ENCODE measurements at places on chromosomes 7 and 10.

GRCh38 chr10:94487575-94487974 is 58.0 kb upstream of the HELLS start:
- no peak for DNase-seq

DNA sequence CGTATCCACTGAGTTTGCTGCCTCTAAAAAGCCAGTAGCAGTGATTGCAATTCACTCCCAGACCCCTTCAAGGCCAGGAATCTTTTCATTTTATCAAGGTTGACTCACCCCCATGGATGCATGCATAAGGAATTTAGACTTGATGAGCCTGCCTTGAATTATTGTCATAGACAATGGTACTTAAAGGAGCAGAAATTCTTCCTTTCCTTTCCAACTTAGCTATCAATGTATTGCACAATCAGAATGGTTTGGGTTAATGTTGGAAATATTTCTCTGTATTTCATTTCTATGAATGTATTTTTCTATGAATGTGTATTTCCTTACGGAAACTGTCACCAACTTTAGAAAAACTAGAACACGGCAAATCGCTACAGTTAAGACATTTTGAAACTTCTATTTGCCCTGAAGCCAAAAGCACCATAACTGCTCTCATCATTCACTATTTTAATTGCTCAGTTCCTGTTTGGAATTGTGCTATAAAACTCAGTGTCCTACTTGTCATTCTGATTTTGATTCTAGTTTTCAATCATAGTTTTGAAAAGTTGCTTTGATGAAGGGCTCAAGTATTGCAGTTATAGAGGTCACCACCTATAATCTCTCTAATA is 355.7 kb upstream of the AKR1E2 start:
- no peak for DNase-seq

DNA sequence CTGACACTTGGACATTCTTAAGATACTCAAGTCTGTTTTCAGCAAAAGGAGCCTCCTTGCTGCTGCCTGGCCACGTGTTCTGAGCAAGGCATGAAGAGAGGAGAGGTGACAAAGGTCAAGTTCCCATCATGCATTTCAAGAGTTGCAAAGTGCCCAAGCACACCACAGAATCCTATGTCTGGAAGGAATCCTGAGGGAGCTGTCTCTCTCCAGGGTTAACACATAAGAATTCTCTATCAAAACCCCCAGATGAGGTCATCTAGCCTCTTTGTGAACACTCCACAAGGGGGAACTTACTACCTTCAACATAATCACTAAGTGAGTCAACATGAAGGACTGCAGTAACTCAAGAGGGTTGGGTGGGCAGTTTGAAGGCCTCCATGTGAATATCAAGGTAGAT is 155.5 kb downstream of the RNF216 start:
- no peak for DNase-seq

- no peak for DNase-seq
Measured at GRCh38 chr7:141695803-141696289, 6.1 kb downstream of the DENND11 start.

GRCh38 chr7:6505685-6506559 is 45.3 kb downstream of the GRID2IP start:
- no peak for DNase-seq

- no peak for DNase-seq
Measured at GRCh38 chr7:105316578-105317344, 72.0 kb downstream of the SRPK2 start.

- no peak for DNase-seq
Measured at GRCh38 chr10:24974976-24975375, 22.6 kb upstream of the PRTFDC1 start.

DNA sequence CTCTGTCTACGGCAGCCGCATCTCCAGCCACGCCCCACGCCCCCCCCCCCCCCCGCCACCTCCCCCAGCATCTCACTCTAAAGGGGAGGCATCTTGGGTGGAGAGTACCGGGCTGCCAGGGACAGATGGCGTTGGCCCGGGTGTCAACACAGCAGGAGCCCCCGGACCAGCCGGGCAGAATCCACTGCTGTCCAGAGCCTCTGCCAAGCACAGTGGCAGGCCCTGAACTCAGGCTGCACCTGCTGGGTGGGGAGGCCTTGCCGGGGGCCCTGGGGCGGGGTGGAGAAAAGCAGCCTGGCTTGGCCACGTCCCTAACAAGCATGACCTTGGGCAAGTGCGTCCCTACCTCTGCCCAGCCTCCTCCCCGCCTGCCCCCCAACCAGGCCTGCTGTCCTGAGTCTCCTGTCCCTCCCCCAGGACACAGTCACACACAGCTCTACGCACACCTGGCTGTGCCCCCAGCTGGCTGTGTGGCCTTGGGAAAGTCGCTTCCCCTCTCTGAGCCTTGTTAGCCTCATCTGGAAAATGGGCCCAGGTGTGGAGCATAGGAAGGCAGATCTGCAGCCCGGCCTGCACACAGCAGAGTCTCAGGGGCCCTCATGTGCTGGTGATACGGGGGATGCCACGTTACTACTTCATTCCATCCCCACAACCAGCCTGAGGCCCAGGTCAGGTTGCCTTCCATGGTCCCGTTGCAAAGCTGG is 45.2 kb downstream of the MICALL2 start:
- no peak for DNase-seq

- no peak for DNase-seq
Measured at GRCh38 chr7:2063563-2064260, 169.0 kb downstream of the MAD1L1 start.

GRCh38 chr10:125001313-125002046 is 59.6 kb downstream of the ZRANB1 start:
- no peak for DNase-seq

GRCh38 chr7:85081392-85081791 is 105.5 kb downstream of the SEMA3D start:
- DNase-seq: no peak

DNA sequence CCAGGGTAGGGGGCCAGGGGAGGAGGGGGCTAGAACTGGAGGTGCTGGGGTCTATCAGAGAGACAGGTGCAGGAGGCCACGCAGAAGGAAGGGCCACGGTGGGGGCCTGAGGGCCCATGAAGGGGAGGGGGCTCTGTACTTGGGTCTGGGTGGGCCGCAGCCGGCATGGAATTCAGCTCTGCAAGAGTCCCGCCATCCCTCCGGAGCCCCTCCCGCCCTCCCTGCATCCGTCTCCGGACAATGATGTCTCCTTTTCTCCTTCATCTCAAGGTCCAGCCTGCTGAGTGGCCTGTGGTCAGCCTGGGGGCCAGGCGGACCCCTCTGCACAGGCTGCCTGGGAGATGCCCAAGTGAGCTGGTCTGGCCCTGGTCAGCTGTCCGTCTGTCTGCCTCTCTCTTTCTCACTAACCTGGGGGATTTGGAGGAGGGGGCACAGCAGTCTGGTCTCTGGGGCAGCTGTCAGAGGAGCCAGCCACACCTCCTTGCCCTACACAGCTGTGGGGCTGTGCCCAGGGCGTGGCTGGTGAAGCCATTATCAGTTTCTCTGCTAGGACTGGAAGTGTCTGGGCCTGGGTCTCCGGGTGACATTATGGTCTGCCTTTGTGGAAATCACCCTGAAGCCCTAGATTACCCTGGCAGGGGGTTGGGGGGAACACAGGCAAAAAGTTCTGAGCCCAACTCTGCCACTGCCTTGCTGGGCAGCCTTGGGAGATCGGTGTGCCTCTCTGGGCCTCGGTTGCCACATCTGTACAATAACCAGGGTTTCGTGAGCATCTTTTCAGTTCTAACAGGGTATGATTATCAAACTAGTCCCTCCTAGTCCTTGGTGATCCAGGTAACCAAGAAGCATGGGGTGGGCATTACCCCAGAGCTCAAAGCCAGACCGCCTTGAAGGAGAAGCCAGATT is 19.0 kb upstream of the HSPB1 start:
- no peak for DNase-seq

GRCh38 chr7:29885626-29886025 is 79.3 kb downstream of the WIPF3 start:
- no peak for DNase-seq

- no peak for DNase-seq
Measured at GRCh38 chr7:127765150-127765549, 113.2 kb downstream of the SND1 start.

- DNase-seq: no peak
Measured at GRCh38 chr10:61760943-61761824, 98.5 kb downstream of the CABCOCO1 start.

- no peak for DNase-seq
Measured at GRCh38 chr10:117226813-117227451, 14.0 kb upstream of the SLC18A2 start.

- no peak for DNase-seq
Measured at GRCh38 chr7:157971501-157971900, 616.1 kb downstream of the PTPRN2 start.

DNA sequence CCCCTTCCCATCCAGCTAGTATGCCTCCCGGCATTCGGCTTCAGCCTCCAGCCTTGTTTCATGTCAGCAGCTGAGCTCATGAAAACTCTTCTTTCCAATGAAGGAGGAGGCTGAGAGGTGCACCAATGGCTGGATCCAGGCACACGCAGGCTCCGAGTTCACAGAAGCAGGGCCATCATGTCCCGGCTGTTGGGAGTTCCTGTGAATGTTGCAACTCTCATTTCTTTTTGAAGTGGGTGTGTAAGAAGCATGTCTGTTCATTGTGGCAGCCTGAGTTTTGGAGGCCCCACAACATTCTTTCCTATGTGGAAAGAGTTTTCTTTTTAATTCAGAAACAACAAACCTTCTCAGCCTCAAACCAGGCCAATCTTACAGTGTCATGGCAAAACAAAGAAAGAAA is 89.7 kb downstream of the PTPRE start:
- DNase-seq: no peak

GRCh38 chr7:93914581-93915066 is 6.9 kb upstream of the GNG11 start:
- no peak for DNase-seq

- DNase-seq: no peak
Measured at GRCh38 chr10:106078895-106079576, 1085.5 kb downstream of the SORCS1 start.

GRCh38 chr7:44517175-44517574 is 24.0 kb downstream of the NPC1L1 start:
- DNase-seq: no peak

GRCh38 chr7:5681423-5681822 is 100.0 kb downstream of the RNF216 start:
- no peak for DNase-seq

GRCh38 chr7:154649434-154649833 is 353.5 kb downstream of the PAXIP1 start:
- DNase-seq: no peak

DNA sequence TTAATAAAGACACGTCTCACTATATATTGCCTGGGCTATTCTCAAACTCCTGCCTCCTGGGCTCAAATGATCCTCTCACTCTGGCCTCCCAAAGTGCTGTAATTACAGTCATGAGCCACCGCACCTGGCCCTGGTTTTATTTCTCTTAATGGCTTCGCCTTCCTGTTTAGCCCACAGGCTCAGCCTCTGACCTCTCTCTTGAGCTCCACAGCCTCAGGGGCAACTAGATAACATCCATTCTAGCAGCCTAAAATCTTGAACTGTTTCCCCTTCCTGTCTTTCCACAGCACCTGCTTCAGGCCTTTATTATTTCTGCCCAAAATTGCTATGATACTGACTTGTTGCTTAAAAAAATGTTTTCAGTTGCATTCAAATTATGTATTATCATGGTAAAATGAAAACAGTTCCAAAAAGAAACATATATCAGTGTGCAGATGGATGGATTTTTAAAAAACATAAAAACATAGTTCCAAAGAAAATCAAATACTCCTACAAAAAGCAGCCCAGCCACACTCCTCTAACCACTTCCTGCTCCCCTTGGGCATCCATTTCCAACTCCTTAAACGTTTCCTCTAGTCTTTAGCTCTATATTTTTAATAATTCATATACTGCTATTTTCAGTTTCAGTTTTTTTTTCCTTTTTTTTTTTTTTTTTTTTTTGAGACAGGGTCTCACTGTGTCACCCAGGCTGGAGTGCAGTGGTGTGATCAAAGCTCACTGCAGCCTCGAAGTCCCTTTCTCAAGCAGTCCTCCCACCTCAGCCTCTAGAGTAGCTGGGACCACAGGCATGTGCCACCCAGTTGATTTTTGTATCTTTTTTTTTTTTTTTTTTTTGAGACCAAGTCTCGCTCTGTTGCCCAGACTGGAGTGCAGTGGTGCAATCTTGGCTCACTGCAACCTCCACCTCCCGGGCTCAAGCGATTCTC is 5.1 kb upstream of the BAZ1B start:
- no peak for DNase-seq

DNA sequence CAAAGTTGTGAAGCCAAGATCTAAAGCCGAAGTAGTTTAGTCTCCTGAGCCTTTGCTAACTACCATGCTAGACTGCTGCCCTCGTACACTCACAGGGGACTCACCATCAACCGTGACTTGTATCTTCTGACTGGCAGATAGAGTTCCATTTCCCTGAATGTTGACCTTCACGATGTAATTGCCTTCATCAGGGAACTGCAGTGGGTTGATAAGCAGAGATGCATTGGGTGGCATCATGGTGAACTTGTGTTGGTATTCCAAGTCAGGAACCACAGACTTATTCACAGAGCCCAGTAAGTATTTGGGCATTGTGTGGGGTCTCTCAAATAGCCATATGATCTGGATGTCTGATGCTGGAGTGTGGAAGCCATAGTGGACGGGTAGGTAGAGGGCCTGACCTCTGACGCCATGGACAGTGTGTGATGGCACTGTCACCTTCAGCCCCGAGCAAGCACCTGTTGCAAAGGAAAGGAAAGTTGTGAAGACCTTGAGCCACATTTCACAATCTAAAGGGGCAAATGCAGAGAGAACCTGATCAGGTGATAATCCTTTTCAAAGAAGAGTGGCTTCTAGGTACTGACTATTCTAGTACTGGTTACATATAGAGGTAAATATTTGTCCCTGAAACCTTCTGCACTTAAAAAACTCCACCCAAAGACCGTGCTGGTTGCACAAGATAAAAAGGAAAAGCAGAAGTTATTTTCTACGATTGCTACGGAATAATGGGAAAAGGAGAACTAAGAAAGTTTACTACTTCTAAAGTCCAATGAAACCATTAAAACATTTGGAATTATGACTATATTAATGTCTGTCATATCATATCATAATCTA is 7.1 kb downstream of the HEPACAM2 start:
- DNase-seq: no peak

DNA sequence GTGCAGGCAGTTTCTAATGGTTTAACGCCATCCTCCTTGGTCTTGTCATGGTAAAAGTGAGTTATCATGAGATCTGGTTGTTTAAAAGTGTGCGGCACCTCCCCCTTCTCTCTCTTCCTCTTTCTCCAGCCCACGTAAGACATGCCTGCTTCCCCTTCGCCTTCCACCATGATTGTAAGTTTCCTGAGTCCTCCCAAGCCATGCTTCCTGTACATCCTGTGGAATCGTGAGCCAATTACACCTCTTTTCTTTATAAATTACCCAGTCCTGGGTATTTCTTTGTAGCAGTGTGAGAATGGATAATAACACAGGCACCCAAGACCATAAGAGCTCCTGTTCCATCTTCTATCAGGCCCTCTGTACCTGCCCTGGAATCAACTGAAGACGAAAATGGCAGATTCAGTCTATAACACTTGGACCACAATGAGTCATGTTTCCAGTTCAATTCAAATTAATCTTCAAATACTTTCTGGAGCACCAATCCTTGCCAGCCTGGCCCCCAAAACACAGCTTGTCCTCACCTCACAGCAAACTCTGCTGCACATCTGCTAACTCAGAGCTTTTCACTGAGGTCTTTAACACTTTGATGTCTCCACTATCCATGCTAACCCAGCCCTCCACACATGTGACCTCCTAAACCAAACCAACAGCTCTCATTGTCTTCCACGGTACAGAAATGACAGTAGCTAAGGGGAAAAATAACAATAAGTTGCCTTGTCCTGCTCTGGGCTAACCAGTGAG is 73.2 kb downstream of the SFMBT2 start:
- no peak for DNase-seq

- DNase-seq: no peak
Measured at GRCh38 chr7:68576366-68576765, 1021.9 kb upstream of the AUTS2 start.

- no peak for DNase-seq
Measured at GRCh38 chr10:44017483-44018145, 367.3 kb downstream of the CXCL12 start.

All from stimulated activated CD8-positive, alpha-beta memory T cell treated with anti-CD3 and anti-CD28 coated beads, Interleukin-12 subunit alpha, Interleukin-12 subunit beta, amount 100 ng/mL, for 4 hours (primary cell).